COR-L47 (cell line): ENCODE measurements at places on chromosomes 3 and 15.

DNA sequence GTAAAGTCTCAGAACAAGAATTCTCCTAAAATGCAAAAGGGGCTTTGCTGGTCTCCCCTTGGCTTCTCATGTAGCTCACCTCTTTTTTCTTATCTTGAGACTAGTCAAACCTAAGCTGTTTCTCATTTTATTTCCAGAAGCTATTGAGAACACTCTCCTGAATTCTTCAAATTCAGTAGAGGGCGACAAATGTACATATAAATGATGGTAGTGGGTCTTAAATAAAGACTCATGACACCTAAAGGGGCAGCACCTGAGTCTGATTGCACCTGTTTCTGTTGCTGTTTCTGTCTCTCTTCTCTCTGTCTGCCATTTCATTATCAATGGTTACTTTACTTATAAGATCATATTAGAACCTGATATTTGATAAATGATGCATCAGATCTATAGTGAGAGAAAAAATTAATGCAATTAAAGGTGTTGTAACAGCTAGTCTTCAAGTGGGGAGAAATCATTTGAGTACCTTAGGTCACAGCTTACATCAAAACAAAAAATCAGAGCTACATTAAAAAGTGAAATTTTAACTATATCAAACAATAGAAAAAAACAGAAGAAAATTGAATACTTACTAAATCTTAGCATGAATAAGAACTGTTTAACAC lies 7.0 kb downstream of the ADIPOQ start:
- DNase-seq: peak; percentile 37

DNA sequence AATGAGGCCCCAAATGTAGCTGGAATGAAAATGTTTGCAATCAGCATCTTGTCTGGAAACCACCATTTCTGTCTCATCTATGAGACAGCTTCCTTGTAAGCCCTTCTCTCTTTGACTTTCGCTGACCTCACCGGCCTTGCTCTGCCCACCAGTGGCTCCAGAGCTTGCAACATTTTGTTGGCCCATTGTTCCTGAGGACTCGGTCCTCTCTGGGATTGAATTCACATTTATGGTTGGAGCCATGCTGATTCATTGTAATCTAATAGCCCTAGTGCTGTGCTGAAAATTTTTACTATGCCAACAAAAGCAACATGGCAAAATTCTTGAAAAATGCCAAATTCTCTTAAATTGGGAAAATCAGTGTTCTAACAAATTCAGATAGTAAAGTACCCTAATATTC lies 37.2 kb downstream of the ABHD5 start:
- DNase-seq: no peak

DNA sequence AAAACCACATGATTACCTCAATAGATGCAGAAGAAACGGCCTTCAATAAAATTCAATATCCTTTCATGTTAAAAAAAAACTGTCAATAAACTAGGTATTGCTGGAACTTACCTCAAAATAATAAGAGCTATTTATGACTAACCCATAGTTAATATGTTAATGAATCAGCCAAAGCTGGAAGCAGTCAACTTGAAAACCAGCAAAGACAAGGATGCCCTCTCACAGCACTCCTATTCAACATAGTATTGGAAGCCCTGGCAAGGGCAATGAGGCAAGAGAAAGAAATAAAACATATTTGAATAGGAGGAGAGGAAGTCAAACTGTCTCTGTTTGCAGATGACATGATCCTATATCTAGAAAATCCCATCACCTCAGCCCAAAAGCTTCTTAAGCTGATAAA lies 456.1 kb downstream of the OCA2 start:
- no peak for DNase-seq

GRCh38 chr3:14801031-14801430 lies 17.7 kb upstream of the FGD5 start:
- DNase-seq: no peak
